Thymus (tissue), 14 donors: ENCODE measurements at places on chromosomes 12 and 14. TPM values are rescaled to one million over a fixed set of nuclear protein-coding genes. Genes with fewer than 3 reads are reported as not detected.

GRCh38 chr14:72845683-72846082 is 48.2 kb downstream of the DPF3 start:
- no peaks in the 10 kb centered on the region for H3K4me1 ChIP-seq
- H3K4me3 ChIP-seq = no peak overlapping the region
- H3K27me3 ChIP-seq = no peaks in the 10 kb centered on the region
- DNase-seq = no peak
- H3K36me3 ChIP-seq = no peaks in the 10 kb centered on the region

DNA sequence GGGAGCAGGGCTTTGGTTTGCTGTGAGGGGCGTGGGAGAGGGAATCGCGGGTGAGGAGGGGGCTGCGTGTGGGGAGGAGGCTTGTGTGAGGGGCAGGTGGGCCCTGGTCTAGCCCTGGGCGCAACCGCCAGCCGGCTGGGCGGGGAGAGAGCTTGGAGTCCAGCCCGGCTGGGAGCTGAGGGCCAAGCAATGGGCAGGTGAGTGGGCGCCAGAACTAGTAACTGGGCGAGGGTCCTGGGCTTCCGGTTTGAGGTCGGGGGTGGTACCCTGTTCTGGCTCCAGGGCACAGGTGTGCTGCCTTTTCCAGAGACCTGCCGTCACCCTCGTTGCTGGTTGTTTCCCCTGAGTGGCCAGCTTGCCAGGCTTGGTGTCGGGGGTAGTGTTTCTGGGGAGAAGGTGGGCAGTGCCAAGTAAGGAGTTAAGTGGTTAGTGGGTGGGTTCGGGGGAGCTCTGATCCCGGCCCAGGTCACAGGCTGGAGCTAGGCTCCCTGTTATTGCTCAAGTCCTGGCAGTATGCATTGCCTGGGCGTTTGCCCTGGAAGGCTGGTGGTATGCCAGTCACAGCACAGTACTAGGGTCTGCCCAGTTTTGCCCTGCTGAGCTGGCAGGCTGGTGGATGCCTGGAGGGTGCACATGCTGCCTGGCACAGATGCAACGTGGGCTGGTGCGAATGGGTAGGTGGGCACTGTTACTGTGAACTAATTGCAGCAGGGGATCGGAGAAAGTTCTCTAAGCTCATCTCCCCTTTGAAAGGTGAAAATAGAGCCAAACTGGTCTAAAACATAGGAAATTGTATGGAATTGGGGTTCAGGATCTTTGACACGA is 683 bp downstream of the CIPC start:
- no peaks in the 10 kb centered on the region for H3K36me3 ChIP-seq
- no peaks in the 10 kb centered on the region for H3K27me3 ChIP-seq
- H3K27ac ChIP-seq = peak overlapping the region; percentile 89
- peak overlapping the region; percentile 96 for H3K4me3 ChIP-seq
- peaks cover 5% of the 10 kb centered on the region for H3K4me1 ChIP-seq
- DNase-seq = no peak

- no peak overlapping the region for H3K4me3 ChIP-seq
- H3K4me1 ChIP-seq = no peaks in the 10 kb centered on the region
- no peak overlapping the region for H3K27ac ChIP-seq
- DNase-seq = no peak
- no peaks in the 10 kb centered on the region for H3K36me3 ChIP-seq
Measured at GRCh38 chr14:88346048-88346639, 23.1 kb upstream of the KCNK10 start.

- peaks cover 9% of the 10 kb centered on the region for H3K4me1 ChIP-seq
- DNase-seq = no peak
- peak overlapping the region; percentile 75 for H3K27ac ChIP-seq
- H3K36me3 ChIP-seq = peaks cover 4% of the 10 kb centered on the region
- H3K4me3 ChIP-seq = peak overlapping the region; percentile 21
Measured at GRCh38 chr12:64625243-64626077, 15.2 kb downstream of the RASSF3 start.

- H3K27ac ChIP-seq = no peak overlapping the region
- no peaks in the 10 kb centered on the region for H3K27me3 ChIP-seq
- DNase-seq = no peak
- no peaks in the 10 kb centered on the region for H3K36me3 ChIP-seq
- no peak overlapping the region for H3K4me3 ChIP-seq
Measured at GRCh38 chr12:25819691-25820090, 138.8 kb upstream of the RASSF8 start.

- no peaks in the 10 kb centered on the region for H3K36me3 ChIP-seq
- no peak overlapping the region for H3K4me3 ChIP-seq
- no peaks in the 10 kb centered on the region for H3K27me3 ChIP-seq
- no peak overlapping the region for H3K27ac ChIP-seq
- H3K4me1 ChIP-seq = no peaks in the 10 kb centered on the region
- DNase-seq = no peak
Measured at GRCh38 chr12:67419810-67420209, 150.7 kb downstream of the CAND1 start.

DNA sequence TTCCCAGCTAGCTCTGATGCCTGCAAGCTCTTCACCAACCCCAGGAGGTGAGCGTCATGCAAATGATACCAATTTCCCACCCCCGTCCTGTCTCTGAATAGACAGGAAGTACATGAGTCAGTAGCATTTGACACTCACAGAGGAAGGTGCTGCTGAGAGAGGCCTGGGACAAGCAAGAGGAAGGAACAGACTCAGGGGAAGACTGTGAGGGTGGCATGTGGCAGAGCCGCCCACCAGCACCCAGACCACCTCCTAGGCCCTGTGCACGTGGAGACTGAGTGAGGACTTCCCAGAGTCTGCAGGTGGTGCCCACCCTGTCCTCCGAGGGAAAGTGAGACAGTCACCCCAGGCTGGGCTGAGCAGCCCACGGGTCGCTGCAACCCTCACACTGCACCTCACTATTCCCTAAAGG is 199.5 kb upstream of the SFSWAP start:
- no peaks in the 10 kb centered on the region for H3K27me3 ChIP-seq
- no peak overlapping the region for H3K4me3 ChIP-seq
- DNase-seq = peak; percentile 69
- H3K27ac ChIP-seq = no peak overlapping the region
- H3K36me3 ChIP-seq = no peaks in the 10 kb centered on the region

DNA sequence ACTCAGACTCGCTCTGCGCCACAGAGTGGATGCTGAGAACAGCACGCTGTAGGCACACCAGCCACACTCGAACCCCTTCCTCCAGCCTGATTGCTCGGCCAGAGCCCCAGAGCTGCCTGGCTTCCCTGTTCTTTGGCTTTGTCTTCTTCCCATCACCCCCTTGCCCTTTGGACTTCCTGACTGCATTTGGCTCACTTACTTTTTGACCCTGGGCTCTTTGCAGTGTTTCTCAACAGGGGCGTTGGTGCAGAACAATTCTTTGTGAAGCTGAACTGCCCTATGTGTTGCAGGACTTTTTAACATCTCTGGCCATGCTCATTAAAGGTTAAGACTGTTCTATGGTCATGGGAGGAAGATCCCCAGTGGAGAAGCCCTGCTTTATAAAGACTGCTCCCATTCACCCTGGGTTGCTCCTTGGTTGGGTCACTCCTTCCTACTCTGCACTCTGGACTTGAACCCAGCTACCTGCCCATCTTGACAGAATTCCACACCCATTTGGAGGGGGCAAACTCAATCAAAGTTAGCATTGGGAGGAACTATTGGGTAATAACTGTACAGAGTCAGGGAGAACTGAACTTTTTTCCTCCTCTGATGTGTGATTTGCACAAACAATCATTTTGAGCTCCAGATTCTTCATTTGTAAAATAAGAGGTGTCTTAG is 127.7 kb upstream of the PLEKHG7 start:
- peaks cover 3% of the 10 kb centered on the region for H3K4me1 ChIP-seq
- no peak for DNase-seq
- H3K36me3 ChIP-seq = no peaks in the 10 kb centered on the region

DNA sequence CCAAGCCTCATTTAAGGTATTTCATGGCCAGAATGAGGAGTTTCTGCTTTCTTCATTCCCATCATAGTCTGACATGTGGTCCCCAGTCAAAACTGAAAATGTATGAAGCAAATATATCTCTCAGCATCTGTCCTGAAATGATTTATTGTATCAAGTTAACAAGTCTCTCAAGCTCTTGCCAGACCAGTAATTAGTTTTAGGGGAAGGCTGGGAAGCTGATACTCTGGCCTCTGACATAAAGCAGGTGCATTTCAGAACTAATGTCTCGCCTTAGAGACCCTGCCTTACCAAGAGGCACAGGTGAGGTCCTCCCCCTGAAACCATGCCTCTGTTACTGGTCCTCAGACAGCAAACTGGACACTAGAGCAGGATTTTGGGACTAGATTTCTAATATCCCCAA is 266.5 kb downstream of the SLC15A4 start:
- DNase-seq = no peak
- H3K4me1 ChIP-seq = no peaks in the 10 kb centered on the region
- H3K4me3 ChIP-seq = no peak overlapping the region
- H3K27me3 ChIP-seq = no peaks in the 10 kb centered on the region
- no peak overlapping the region for H3K27ac ChIP-seq
- no peaks in the 10 kb centered on the region for H3K36me3 ChIP-seq

GRCh38 chr14:23550812-23551265 is 726 bp downstream of the ZFHX2 start:
- peak overlapping the region; percentile 58 for H3K4me3 ChIP-seq
- no peak for DNase-seq
- no peak overlapping the region for H3K27ac ChIP-seq
- H3K27me3 ChIP-seq = peaks cover 14% of the 10 kb centered on the region

DNA sequence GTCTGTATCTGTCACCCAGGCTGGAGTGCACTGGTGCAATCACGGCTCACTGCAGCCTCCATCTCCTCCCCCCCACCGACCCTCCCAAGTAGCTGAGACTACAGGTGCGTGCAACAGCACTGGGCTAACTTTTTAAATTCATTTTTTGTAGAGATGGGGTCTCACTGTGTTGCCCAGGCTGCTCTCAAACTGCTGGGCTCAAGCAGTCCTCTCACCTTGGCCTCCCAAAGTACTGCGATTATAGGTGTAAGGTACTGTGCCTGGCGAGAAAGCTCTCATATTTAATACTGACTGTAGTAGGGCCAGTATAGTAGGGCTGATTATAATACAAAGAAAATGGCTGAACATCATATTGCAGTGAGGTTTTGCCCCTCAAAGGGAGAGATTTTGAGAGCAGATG is 2.4 kb downstream of the RIC8B start:
- H3K4me3 ChIP-seq = no peak overlapping the region
- no peaks in the 10 kb centered on the region for H3K36me3 ChIP-seq
- no peak overlapping the region for H3K27ac ChIP-seq

DNA sequence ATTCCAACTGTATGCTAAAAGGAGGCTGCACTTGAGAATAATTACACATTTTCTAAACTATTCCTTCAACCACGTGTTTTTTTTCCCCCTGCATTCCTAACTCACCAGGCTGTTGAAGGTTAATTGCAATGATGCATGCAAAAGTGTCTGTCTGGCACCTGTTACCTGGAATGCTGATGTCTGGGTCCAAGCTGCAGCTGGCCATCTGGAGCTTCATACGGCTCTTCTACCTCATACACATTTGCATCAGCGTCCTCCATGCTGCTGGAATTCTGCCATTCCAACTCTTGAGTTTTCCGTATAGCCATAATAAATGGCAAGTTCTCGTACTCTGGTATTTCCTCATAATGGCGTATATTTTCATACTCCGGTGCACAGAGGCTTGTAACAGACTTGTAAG is 8.6 kb downstream of the FGD6 start:
- peaks cover 18% of the 10 kb centered on the region for H3K4me1 ChIP-seq
- no peaks in the 10 kb centered on the region for H3K27me3 ChIP-seq
- H3K4me3 ChIP-seq = no peak overlapping the region
- no peaks in the 10 kb centered on the region for H3K36me3 ChIP-seq
- no peak overlapping the region for H3K27ac ChIP-seq

GRCh38 chr12:107320929-107321631 is 227.7 kb upstream of the CRY1 start:
- peaks cover 23% of the 10 kb centered on the region for H3K27me3 ChIP-seq
- DNase-seq = peak; percentile 74
- H3K27ac ChIP-seq = peak overlapping the region; percentile 94
- H3K4me3 ChIP-seq = peak overlapping the region; percentile 71
- H3K4me1 ChIP-seq = peaks cover 41% of the 10 kb centered on the region

- H3K4me3 ChIP-seq = no peak overlapping the region
- no peak for DNase-seq
Measured at GRCh38 chr14:29085546-29085945, 319.0 kb downstream of the FOXG1 start.

The MIPOL1 gene
- 2.5 TPM for total RNA-seq

The IFNG gene
- 1.2 TPM for total RNA-seq

The RIMBP2 gene
- total RNA-seq = 0.47 TPM

The SLC41A2 gene
- total RNA-seq = 14.7 TPM
